ENCODE measurements at places on chromosomes 5 and 9.

DNA sequence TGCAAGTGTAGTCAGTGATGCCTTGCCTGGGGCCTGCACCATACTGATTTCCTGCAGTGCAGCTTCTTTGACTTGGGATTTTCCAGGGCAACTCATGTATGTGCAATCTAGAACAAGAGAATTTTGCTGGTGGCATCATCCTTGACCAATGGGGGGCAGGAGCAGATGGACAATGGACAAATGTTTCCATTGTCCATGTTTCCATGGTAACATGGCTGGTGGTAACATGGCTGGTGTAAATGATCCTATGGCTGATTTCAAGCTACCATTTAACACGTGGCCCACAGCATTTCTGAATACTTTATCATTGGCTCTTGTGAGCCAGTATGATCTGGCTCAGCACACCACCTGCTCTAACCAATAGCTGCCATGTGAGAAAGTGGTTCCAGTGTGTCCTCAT is 130.1 kb upstream of the OSMR start:
- ATAC-seq, result no peak

DNA sequence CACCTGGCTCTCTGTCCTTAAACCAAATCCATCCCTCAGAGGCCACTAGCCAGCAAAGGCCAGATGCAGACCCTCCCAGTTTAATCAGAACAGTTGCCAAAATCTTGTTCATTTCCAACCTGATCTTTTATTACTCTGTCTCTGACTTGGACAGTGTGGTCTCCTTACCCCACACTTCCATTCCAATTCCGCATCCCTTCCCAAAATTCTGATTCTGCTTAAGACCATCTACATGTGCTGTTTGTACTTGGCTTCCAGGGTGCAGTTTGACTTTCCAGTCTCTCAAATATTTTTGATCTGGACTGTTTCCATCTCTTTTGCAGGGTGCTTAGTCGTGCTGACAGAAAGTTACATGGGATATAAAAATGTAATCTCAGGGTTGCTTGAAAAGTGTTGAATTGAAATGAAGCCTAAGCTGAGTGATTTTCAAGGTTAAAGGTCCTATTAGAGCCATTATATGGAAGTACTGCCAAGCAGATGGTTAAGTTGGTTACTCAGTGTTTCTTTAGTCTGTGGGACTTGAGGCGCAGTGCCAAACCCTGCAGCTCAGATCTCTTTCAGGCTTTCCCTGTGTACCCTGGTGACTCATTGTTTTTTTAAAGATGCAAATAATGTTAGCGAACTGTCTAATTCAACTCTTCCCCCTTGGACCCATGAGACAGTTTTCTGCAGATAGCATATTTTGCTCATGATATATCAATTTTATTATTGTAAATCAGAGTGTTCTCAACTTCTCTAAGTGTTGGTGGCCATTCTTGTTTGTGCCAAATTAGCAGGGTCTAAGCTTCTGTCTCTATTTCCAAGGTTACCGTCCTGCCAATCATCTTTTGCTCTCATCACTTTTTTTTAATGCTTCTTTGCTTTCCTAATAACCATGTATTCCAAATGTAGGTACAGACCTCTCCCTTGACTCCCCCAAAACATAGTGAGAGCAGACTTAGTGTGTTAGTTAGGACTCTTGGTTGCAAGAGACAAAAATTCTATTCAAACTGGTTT is 18.2 kb upstream of the DCP2 start:
- ATAC-seq, result peak; percentile 55

DNA sequence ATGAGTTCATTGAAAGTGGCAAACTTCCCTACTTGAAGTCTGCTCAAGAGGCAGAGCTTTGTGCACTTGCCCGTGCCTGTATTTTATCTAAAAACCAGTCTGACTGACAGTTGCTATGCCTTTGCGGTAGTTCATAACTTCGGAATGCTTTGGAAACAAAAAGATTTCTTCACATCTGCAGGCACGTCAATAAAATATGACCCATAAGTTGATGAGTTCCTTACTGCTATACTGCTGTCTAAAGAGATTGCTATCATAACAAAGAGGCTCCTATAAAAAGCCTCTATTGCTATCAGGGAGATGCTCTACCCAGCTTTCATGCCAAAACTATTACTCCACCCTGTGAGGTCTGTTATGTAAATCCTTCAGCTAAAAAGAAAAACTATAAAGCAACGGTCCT is 25.4 kb upstream of the RNF20 start:
- peak; percentile 54 for ATAC-seq

GRCh38 chr5:60295423-60295822 is 401.9 kb upstream of the PDE4D start:
- ATAC-seq, result peak; percentile 90

GRCh38 chr9:82583524-82583923 is 479.4 kb downstream of the RASEF start:
- no peak for ATAC-seq

- ATAC-seq, result no peak
These were observed 4.3 kb downstream of the GFM2 start for GRCh38 chr5:74762599-74762998.

GRCh38 chr5:141954194-141954593 is 3.8 kb downstream of the PCDH12 start:
- no peak for ATAC-seq
